Activated T-helper 17 cell treated with anti-CD3 and anti-CD28 coated beads, Interleukin-2, amount 50 U/mL, for 72 hours (primary cell): ENCODE measurements at places on chromosomes 7 and 10. TPM values are rescaled to one million over a fixed set of nuclear protein-coding genes. Genes with fewer than 3 reads are reported as not detected.

DNA sequence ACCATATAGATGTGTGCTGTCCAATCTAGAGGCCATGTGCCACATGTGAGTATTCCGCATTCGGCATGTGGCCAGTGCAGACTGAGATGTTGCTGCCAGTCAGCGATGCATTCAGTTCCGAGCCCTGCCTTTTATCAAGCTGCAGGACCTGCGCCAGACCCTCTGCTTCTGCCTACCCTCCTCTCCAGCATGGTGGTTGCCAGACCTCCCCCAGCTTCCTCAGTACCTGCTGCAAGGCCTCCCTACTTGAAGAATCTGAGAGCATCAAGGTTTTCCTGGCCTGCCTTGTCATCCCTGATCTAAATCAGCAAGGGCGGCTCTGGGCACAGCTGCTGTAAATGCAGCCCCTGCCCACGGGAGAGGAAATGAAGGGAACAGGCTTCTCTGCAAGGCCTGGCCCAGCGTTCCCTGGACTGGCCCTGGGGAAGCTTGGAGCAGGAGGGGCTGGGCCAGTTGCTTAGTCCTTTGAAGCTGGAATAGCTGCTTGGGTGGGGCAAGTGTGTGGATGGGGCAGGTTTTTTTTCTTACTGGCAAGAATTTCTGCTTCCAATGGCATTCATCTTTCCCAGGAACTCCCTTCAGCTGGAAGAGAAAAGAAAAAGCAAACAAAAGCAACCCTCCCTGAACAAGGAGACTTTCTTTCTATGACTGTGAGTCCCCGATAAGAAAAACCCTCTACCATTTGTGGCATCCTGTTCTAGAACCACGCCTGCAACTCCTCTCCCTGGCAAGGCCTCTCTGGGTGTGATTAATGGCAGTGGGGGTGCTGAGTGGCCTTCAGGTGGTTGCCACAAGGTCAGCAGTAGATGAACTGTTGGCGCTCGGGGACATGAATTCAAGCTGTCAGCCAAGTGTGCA lies 93.0 kb downstream of the NHLRC2 start:
- no peak for ATAC-seq

DNA sequence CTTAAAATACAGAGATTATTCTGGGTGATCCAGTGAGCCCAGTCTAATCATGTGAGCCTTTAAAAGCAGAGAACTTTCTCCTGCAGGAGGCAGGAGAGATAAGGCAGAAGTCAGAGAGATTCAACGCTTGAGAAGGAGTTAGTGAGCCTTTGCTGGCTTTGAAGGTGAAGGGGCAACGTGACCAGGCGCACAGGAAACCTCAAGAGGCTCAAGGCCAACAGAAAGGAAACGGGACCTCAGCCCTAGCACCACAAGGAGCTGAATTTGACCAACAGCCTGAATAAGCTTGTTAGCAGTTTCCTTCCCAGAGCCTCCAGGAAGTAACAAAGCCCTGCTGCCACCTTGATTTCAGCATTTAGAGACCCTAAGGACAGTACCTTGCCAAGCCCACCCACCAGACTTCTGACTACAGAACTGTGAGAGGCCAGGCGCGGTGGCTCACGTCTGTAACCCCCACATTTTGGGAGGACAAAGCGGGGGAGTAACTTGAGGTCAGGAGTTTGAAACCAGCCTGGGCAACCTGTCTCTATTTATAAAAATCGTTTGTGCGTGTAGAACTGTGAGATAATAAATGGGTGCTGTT lies 87.3 kb upstream of the KAT6B start:
- ATAC-seq = peak; percentile 94

DNA sequence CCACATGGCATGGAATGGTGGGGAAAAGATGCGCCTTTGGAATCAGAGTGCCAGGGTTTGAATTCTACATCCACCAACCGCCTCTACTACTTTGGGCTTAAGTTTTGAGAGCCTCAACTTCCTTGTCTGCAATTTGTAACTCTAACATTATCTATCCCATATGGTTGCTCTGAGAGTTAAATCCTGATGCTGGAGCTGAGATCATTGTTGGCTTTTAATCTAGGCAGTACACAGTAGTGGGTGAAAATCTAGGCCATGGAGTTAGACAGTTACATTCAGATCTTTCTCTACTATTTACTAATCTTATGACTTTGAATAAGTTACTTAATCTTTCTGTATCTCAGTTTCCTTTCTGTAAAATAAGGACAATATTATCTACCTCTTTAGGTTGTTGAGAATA lies 149.7 kb upstream of the AOAH start:
- ATAC-seq = no peak

DNA sequence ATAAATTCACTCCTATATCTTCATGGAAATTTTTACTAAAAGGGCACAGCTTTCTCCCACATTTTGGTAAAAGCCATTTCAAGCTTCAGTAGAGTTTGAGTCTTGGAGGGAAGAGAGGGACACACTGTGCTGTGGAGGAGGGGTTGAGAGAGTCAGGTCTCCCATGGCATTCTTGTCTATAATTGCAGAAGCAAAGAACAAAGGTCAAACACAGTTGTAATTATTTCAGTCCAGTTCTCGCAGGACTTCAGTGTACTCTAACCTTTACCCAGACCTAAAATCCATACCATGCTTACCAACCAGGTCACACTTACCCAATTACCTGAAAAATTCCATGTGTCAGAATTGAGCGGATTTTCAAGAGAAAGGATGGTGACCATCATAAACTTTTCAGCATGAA lies 298.4 kb downstream of the XPNPEP1 start:
- ATAC-seq = no peak

DNA sequence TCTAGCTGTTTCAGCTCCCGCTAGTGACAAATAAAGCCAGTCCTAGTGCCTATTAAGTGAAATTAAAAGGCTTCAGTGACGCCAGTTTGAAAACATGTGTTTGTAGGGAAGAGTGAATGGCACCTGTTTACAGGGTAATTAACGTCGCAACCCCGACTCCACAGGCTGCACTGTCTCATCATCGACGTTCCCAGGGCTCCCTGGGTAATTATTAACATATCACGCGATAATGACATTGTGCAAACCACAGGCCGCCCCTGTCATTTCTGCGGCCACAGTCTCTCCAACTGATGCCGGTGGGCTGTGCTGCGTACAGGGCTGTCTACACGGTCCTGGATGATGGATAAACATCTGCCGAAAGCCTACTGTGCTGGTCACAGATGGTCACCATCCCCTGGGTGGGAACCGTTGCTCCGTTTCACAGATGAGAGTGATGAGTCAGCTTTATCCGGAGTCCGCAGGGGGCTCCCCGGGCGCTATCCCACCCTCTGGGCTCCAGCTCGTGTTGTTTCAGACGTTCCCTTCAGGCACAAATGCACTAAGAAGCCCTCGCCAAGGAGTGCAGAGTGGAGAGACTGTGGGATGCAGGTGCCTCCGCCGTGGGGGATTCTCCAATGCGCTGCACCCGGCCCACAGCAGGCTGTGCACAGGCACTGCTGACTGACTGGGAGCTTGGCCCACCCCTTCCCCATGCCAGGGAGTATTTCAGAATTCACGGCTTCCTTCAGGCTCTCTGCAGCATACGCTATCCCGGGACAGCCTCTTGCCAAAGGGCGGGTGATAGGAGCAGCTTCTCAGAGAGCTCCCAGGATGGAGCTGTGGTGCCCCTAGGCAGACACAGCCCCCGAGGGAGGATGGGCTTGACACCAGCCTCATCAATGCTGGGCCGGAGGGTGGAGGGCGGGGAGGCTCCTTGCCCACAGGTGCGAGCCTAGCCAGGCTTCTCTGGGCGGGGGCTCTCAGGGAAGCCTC lies 491.8 kb upstream of the FOXK1 start:
- no peak for ATAC-seq

DNA sequence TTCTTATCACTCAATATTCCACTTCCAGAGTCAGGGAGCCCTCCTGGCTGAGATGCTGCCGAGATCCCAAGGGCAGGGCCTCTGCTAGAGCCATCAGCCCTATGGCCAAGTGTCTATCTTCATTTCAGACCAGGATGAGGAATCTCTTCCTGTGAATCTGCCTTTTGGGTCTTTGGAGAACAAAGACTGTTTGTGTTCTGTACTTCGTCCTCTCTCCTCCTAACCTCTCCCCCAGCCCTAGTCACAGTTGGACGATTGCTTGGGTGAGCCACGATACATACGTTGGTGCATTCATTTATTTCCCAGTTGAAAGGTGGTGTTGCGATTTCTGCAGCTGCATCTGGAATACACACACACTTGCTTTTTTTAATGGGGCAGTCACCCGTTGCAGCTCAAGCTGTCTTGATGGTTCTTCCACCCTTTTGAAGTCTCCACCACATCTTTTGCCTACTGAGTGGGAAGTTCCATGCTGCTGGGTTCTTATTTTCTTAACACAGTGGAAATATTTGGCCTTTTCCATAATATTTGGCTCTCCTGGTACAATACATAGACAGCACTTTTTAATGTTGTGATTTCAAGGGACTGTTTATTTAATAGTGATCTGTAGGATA lies 26.7 kb downstream of the SH3PXD2A start:
- ATAC-seq = no peak

Gene TRPV5
- 0.13 TPM for total RNA-seq

Gene RHEB
- total RNA-seq = 37.3 TPM

Gene ZNF503
- 0.30 TPM for total RNA-seq

Gene OR6V1
- total RNA-seq = not detected
